ENCODE measurements at places on chromosomes 7 and 10.

GRCh38 chr7:38429057-38429456 is 155.6 kb upstream of the TARP start:
- no peak for DNase-seq

GRCh38 chr10:102918817-102919245 is 737 bp downstream of the CNNM2 start:
- no peak for DNase-seq

GRCh38 chr10:87660484-87661133 is 931 bp downstream of the PAPSS2 start:
- peak; percentile 41 for DNase-seq

DNA sequence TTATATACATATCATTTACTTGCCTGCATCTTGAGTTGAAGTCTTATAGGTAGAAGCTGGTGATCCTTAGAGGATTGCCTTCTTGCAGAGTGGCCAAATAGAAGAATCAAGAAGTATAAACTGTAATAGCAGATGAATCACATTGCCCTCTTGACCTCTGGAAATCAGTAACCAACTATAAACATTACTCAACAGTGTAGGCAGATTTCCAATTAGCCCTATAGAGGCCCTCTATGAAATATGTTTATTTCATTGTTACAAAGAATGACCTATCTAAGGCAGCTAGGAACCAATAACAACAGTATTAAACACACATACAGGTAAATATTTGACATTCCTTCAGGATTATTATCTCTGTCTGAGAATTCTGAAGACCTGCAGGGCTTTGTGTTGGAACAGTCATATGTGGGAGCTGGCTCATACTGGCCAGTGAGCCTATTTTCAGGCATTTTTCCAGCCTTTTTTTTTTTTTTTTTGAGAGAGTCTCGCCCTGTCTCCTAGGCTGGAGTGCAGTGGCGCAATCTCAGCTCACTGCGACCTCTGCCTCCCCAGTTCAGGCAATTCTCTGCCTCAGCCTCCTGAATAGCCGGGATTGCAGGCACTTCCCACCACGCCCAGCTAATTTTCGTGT is 7.2 kb upstream of the SRI start:
- no peak for DNase-seq

- no peak for DNase-seq
Observed at GRCh38 chr7:146557971-146558469, 441.4 kb downstream of the CNTNAP2 start.

DNA sequence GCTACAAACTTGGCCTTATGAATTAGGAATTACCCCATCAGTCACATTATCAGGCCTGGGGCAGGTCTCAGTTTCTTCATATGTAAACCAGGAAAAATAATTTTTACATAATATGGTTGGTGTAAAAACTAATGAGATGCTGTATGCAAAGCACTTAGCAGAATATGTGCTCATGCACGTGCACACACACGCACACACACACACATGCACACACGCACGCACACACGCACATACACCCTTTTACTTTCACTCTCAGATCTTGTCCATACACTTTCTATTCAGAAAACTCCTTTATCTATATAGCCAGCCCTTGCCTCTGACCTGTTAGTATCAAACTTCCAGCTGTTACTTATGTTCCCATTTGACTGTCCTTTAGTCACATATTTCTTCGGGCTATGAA is 92.7 kb downstream of the CREB5 start:
- no peak for DNase-seq

GRCh38 chr10:99672884-99673283 is 13.6 kb downstream of the ENTPD7 start:
- no peak for DNase-seq

DNA sequence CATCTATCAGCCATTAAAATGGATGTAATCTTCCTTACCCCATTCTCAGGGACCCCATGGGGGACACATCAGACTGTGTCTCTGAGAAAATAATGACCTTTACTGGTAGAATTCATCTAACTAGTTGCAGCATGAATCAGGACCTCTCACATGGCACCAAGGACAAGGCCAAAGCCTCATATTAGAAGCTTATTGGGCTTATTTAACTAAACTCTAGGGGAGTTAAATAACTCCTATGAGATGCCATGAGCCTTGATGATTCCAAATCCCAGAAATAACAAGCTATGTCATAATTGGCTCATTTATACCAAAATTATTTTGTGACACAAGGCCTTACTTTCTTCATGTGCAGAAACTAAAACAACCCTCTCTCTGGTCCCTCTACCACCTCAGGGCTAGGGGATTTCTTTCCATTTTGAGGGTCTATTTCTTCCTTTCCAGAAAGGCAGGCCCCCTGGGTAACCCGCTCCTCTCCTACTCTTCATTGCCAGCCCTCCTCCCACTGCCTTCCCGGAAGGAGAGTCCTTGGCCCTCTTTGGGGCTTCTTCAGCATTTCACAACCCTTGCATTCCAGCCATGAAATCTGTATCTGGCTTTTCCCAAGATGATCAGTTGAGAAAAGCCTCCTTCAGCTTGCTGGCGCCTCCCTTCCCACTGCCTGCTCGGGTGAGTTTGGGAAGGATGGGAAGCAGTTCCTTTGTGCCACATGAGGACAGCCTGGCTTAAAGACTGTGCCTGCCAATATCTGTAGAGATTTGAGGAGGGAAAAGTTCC is 41.8 kb upstream of the TRIM8 start:
- DNase-seq, result no peak

- DNase-seq, result no peak
Observed at GRCh38 chr7:43513251-43513650, 69.7 kb upstream of the STK17A start.

- DNase-seq, result peak; percentile 51
Observed at GRCh38 chr10:119608316-119609155, 11.8 kb upstream of the TIAL1 start.

- DNase-seq, result no peak
Observed at GRCh38 chr10:77583527-77583926, 54.1 kb downstream of the KCNMA1 start.

DNA sequence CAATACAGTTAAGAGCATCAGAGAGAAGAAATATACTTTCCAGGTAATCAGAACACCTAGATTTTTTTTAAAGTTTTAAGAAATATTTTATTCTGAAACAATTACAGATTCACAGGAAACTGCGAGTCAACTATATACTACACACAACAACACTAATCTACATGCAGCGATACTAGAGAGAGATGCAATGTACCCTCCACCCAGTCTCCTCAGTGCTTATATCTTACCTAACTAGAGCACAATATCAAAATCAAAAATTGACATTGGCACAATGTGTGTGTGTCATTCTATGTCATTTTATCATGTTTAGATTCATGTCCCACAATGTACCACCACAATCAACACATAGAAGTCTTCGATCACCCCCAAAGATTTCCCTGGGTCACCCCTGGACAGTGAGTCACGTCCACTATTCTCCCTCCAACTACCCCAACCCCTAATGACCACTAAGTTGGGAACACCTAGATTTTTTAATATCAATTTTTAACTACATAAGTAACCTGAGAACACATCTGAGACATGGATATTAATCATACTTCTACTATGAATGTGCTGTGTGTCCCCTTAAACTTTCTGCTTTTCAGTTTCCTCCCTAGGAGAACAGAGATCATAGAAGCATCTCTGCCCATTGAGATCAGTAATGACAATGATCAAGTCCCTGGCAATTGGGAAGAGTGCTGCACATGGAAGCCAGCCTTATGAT is 86.5 kb downstream of the GSAP start:
- DNase-seq, result no peak

DNA sequence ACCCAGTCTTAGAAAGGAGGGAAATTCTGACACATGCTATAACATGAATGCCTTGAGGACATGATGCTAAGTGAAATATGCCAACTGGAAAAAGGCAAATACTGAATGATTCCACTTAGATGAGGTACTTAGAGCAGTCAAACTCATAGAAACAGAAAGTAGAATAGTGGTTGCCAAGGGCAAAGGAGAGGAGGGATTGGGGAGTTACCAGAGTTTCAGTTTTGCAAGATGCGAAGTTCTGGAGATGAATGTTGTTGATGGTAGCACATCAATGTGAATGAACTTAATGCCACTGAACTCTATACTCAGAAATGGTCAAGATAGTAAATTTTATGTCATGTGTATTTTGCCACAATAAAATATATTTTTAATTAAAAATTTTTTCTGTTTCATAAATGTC is 38.9 kb downstream of the DRGX start:
- no peak for DNase-seq

DNA sequence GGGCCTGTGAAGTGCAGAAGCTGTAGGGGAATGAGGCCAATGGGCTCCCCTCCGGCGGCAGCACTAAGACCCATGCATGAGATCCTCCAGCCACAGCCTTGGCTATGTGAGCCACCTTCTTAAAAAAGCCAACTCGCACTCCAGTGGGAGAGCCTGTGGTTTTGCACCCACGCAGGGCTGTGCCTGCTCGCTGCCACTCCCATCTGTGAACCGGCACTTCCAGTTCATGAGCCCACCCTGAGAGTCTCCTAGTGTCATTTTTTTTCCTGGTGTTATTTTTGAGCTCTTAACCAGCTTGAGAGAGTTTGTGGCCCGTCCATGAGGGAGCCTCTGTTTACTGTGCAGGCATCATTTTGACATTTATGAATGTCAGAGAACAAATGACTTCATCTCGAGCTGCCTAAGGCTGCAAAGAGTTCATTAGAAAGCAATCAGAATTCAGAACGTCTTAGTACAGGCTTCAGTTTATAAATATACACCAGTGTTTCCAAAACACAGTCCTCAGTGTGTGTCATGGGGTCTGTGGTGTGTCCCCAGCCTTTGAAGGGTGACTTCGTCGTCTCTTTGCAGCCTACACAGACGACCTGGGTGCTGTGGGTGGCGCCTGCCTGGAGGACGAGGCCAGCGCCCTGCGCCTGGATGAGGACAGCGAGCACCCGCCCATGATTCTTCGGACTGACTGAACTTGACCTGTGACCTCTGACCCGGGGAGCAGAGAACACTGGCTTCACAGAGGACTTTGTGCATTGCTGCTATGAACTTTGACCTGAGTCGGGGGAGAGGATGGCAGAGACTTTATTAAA is 40.4 kb downstream of the WIPI2 start:
- DNase-seq, result peak; percentile 19

GRCh38 chr7:94710256-94710655 is 54.3 kb upstream of the SGCE start:
- no peak for DNase-seq

- peak; percentile 30 for DNase-seq
Observed at GRCh38 chr7:92723943-92724342, 112.4 kb downstream of the CDK6 start.

DNA sequence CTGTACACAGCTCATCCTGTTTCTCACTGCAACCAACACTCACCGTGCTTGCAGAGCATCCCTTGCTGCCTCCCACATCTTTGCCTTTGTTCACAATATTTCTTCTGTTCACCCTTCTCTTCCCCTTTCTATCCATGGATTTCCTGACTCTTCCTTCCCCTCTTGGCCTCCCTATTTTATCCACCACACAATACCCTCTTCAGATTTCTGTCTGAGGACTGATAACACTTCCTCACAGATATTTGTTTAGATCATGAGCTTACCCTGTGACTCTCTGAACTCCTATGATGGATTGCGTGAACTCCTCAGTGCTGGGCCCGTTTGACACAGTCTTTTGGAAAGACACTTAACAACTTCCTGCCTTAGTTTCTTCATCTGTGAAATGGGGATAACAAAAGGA is 62.8 kb upstream of the GPR158 start:
- no peak for DNase-seq

DNA sequence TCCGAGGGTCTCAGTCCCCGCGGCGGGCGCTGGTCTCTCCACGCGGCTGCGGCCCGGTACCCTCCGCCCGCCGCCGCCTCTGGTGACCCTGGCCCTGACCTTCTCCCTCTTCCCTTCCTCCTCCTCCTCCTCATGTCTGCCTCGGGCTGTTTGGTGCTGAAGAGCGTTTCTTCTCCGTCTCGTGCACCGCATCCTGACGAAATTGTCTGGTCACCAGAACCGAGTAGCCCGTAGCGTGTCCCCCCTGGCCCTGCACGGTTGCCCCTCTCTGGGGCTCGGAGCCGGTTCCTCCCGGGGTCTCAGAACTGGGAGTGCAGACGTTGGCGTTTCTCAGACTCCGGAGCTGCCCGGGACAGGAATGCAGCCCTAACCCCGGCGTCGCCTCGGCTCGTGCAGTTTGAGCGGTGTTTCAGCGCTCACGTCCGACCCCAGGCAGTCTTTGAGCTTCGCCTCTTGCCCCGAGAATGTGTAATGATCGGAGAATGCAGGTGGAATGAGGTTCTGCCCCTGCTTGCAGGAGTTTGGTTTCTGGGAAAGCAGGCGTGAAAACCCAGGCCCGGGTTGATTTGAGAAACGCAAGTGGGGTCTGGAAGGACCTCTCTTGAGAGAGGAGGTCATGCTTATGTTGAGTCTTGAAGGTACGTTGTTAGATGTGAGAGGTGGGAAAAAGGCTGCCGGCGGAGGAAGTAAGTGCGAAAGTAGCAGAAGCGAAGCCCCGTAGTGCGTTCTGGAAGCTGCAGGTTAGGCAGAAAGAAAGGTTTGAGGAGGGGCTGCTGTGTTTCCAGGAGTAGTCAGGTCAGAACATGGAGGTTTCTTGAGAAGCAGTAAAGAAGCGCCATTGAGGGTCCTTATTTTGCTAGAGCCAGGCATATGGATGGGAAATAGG is 743 bp downstream of the RBM17 start:
- DNase-seq, result no peak

DNA sequence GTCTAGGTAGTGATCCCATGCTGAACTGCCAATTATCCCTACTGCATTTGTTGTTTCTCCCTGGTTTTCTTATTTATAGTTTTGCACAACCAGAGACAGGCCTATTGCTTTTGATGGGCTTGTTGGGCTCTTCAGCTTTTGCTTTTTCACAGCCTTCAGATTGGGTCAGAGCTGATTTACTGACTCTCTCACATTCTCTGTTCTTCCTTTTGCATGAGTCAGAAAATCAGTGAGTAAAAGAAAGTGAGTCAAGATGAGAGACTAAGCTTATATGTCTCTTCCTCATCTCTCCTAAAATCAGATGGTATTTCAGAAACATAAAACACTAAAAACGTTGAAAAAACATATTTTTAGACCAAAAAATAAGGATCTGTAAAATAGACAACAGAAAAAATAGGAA is 1135.4 kb downstream of the XPNPEP1 start:
- DNase-seq, result no peak

- peak; percentile 28 for DNase-seq
Observed at GRCh38 chr10:69407621-69408301, 9.0 kb downstream of the TACR2 start.

DNA sequence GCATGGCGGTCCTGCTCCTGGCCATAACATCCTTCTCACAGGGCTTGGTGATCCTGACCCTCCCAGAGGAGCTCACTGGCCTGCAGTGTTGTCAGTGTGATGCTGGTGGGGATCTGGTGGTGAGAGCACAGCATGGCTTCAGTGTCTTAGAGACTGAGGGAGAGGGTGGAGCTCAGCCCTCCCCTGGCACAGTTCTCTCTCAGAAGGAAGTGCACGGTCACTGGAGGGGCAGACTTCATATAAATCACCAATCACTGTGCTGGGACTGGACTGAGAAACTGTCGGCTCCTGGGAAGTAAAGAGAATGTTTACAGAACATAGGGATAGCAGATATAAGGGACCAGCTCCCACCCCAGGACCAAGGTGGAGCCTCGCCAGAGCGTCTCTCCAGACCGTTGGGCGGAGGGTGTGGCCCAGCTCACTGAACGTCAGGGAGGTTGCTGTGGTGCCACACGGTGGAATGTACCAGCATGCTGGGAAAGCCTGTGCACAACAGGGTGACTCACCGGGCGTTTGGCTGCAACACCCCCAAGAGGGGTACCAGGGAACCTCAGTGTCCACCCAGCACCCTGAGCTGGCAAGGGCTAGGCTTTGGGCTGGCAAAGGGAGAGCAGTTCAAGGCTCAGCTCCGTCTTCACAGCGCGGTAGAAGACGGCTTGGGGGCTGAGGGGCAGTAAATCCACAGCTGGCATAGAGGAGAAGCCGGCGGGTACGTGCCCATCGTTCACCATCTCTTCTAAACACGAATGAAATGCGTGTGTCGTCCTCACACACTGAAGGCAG is 8.8 kb upstream of the GET4 start:
- peak; percentile 71 for DNase-seq

GRCh38 chr7:118436663-118437062 is 212.2 kb downstream of the ANKRD7 start:
- no peak for DNase-seq
